ENCODE measurements at places on chromosomes 6 and 20.

DNA sequence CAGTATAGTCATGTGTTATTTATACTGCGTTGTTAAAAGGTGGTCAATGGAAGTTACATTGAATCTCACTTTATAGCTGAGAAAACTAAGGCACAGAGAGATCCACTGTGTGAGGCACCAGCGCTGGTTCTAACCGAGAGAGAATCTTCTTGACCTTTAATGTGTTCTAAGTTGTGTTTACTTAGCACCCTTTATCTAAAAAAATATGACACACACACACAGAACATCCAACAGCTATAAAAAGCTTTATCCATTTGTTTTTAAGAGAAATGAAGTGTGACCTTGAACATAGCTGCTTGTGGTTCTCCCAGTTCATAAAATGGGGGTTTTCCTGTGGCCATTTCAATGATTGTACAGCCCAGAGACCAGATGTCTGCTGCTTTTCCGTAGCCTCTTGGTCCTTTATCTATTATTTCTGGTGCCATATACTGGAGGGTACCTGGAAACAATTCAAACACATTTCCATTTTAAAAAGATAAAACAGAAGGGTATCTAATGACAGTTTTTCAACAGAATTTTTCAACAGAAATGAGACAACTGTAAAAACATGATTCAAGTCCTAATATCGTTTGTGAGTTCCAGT lies 54.8 kb upstream of the MAP7 start:
- no peak for DNase-seq

DNA sequence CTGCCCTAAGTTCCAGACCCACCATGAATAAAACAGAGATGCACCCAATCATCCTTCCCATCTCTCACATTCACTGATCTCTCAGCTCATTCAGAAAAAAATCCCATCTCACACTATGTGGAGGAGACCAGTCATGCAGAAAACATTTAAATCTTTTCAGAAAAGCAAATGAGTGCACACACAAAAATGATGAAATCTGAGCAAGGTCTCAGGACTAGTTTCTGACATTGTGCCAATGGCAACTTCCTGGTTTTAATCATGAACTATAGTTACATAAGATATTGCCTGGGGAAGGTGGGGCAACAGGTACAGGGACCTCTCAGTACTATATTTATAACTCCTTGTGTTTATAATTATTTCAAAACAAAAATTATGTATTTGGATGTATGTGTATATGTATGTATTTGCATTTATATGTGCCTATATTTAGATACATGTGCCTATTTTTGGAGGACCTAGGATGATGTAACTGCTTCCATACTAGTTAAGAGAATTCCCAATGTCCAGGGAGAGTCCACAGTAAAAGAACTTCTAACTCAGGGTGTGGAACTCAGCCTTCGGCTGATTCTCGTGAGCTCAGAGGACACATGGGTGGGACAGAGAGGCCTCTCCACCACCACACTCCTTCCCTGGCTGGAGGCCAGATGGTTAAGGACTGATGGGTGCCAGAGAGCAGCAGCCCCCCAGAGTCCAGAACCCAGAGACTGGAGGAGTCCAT lies 71.7 kb upstream of the MAP3K4 start:
- DNase-seq: no peak

GRCh38 chr20:32577023-32577422 lies 8.1 kb downstream of the NOL4L start:
- DNase-seq: no peak

- DNase-seq: no peak
Measured at GRCh38 chr20:13708234-13708633, 69.5 kb upstream of the TASP1 start.

GRCh38 chr6:160477901-160478300 lies 129.7 kb downstream of the SLC22A3 start:
- DNase-seq: no peak

DNA sequence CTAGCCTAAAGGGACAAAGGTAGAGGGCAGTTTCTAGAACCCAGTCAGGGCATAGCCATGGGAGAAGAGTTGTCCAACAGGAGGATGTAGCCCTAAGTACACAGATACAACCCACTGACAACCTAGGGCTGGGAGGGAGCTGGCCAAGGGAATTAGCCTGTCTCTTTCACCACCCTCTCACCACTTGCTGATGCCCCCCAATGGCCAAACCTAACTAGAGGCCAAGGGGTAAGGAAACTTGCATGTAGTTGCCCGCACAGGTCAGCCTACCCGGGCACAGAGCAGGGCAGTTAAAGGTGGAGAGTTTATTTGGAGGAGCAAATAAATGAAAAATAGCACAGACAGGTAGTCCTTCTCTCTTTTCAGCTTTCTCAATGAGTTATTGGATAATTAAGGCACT lies 143.3 kb downstream of the LRFN2 start:
- DNase-seq: no peak

GRCh38 chr6:37547564-37548061 lies 47.9 kb upstream of the CCDC167 start:
- no peak for DNase-seq

- DNase-seq: no peak
Measured at GRCh38 chr6:43508481-43509141, 1.5 kb downstream of the LRRC73 start.

- no peak for DNase-seq
Measured at GRCh38 chr6:106411643-106412200, 51.2 kb downstream of the CRYBG1 start.

DNA sequence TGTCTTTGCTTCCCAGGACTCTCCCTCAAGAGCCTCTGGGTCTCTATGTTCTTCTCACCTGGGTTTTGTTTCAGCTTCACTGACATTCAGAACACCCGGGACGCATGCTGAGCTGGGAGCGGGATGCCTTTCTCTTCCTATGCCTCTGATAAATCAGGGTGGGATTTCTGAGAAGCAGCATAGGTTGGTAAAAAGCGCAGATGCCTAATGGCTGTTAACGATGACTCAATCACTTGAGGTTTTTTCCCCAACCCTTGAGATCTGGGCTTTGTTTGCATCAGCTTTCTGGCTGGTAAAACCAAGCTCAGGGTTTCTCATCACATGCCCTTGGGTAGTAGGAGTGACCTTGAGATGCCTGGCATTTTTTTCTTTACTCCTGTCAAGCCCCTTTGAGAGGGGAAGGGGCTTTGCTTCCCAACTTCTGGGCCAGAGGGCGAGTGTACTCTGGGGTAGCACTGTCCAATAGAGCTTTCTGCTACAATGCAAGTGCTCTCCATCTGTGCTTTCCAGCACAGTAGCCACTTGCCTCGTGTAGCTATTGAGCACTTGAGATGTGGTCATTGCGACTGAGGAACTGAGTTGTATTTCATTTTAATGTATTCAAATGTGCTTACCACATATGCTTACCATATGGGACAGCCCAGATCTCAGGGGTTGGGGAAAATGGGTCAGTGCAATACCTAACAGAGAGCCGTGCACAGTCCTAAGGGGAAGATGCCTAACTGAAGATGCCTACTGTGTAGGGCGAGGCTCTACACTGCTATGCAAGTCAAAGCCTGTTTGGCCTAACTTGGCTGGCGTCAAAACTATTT lies 69.1 kb downstream of the PPP1R14C start:
- DNase-seq: no peak

- DNase-seq: no peak
Measured at GRCh38 chr20:60525397-60525796, 567.2 kb downstream of the CDH26 start.

GRCh38 chr6:38170666-38171355 lies 351.3 kb downstream of the ZFAND3 start:
- DNase-seq: no peak

- no peak for DNase-seq
Measured at GRCh38 chr6:106508277-106508676, 121.0 kb downstream of the RTN4IP1 start.

DNA sequence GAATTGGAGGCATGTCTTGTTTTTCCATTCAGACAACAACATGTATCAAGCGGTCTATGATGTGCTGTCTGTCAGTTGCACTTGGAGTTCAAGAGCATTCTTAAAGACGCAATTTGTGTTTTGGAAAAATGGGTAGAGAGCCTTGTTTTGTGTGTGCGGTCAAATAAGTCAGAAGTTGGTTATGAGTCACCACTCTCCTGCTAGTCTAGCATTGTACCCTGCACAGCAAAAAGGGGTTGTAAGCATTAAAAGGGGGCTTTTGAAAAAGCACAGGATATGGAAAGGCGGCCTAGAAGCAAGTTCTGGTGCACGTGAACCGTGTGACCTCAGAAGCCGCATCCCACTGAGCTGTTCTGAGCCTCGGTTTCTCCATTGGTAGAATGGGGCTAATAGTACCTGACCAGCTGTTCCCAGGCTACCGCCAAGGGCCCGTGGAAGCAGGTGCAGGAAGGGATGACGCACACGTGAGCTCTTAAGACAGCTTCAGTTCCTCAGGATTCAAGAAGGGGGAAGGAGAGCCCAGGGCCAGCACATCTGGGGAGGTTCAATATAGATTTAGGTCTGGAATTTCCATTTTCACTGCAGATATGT lies 61.6 kb upstream of the SNX9 start:
- DNase-seq: no peak

DNA sequence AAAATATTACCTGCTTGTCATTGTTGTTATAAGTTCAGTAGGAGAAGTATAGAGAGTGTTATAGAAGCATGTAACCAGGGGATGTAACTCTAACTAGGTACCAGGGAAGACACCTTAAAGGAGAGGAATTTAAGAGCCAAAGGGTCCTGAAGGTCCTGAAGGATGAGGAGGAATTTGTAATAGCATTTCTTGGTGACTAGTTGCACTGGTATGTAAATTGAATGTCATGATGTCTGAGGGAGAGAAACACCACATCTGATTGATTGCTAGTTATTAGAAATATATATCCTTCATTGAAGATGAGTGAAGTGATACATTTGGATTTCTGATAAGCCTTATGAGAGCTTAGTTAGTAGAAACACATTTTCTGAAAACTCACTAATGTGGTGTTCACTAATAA lies 643.8 kb downstream of the RFPL4B start:
- no peak for DNase-seq

GRCh38 chr6:169738976-169739529 lies 12.3 kb downstream of the DYNLT2 start:
- no peak for DNase-seq

DNA sequence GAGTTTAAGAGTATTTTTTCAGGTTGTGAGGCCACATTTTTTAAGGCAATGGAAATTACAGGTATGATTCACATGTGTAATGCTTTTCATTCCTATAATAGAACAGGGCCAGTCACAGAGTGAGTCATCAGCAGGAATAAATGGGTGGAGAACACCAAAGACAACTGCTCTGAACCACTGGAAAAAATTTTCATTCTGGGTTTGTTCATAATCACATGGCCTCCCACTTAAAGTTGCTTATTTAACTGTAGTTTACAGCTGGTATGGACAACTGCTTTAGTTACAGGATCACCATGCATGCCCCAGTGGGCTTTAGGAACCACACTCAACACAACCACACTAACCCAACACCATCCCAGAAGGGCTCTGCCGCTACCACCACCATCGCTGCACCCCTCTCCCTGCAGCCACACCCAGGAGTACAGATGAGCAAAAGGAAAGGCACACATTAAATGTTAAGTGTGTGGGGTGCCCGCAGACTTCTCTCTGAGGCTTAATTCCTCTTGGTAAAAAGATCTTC lies 107.0 kb upstream of the DST start:
- no peak for DNase-seq

- DNase-seq: no peak
Measured at GRCh38 chr6:28947831-28948270, 24.1 kb upstream of the TRIM27 start.

GRCh38 chr6:32790306-32790705 lies 26.5 kb downstream of the HLA-DOB start:
- DNase-seq: no peak

DNA sequence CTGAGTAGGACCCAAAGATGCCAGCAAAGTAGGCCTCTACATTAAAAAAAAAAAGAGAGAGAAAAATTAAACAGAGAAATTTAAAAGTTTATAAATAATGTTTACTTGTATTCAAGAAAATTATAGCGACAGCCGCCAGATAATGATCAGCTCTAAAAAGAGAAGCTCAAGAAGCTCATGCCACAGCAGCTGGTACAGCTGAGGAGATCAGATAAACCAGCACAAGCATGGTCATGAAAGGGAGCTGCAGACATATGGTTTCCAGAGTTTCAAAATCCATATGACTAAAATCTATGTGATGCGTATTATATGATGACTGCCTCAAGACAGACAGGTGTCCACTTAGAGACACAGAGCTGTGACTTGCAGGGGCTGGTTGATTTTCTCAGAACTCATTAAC lies 13.6 kb upstream of the HLA-C start:
- DNase-seq: no peak

GRCh38 chr20:24970754-24971153 lies 21.7 kb downstream of the CST7 start:
- no peak for DNase-seq

- DNase-seq: peak; percentile 26
Measured at GRCh38 chr6:89433252-89434149, 549 bp downstream of the ANKRD6 start.

DNA sequence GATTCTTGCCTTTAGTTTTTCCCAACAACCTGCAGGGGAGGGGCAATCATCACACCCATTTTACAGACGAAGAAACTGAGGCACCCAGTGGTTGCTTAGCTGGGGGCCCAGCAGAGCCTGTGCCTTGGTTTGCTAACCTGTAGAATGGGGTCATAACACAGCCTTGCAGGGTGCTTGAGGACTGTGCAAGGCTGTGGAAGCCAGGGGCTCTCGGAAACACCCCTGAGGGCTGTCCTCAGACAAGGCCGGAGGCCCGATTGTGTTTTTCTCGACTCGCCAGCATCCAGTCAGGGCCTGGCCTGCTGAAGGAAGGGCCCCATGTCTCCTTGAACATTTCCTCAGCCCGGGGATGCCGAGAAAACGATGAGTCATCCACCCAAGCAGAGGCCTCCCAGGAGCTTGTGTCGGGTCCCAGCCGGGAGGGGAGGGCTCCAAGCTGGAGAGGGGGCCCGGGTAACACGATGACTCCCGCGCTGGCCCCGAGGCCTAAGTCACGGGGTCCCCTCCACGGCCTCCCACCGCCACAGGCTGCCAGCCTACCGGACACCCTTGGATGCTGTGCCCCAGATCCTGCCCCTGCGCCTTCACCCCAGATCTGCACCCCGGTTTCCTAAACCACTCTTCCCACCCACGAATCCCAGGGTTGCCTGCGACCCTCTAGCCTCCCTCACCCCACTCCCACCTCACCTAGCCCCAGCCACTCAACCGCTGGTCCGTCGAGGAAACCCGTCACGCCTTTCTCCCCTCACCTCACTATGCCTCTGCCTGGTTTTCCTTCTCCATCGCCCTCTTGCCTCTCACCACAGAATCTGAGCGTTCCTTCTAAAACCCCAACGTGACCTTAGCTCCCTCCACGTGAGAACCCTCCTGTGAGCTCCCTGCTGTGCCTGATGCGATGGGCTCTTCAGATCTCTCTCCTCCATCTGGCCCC lies 10.6 kb downstream of the NOL4L start:
- no peak for DNase-seq

- DNase-seq: no peak
Measured at GRCh38 chr6:146578054-146578453, 20.7 kb upstream of the ADGB start.

- no peak for DNase-seq
Measured at GRCh38 chr20:37220731-37221130, 40.9 kb downstream of the GHRH start.
